ENCODE measurements at places on chromosomes 5 and 9.

GRCh38 chr9:130426883-130427282 lies 17.9 kb upstream of the ASS1 start:
- no peaks in the 10 kb centered on the region for H3K27me3 ChIP-seq
- DNase-seq: no peak
- H3K4me1 ChIP-seq: peaks cover 5% of the 10 kb centered on the region
- H3K4me3 ChIP-seq: no peak overlapping the region

GRCh38 chr9:89247431-89248353 lies 63.3 kb upstream of the CKS2 start:
- peak overlapping the region; percentile 29 for H3K27ac ChIP-seq
- H3K27me3 ChIP-seq: no peaks in the 10 kb centered on the region
- peaks cover under 1% of the 10 kb centered on the region for H3K4me1 ChIP-seq

GRCh38 chr9:79083621-79084020 lies 488.1 kb upstream of the TLE4 start:
- no peak for DNase-seq
- no peaks in the 10 kb centered on the region for H3K36me3 ChIP-seq
- no peak overlapping the region for H3K4me3 ChIP-seq
- H3K4me1 ChIP-seq: no peaks in the 10 kb centered on the region
- no peak overlapping the region for H3K27ac ChIP-seq

DNA sequence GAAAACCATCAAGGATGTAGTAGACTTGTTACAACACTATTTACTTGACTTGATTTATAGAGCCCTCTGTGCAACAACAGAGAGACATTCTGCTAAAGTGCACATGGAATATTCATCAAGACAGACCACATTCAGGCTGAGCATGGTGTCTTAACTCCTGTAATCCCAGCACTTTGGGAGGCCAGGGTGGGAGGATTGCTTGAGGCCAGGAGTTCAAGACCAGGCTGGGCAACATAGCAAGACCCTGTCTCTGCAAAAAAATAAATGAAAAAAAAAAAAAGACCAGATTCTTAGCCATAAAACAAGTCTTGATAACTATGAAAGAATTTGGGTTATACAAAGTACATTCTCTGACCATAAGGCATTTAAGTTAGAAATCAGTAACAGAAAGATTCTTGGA lies 25.3 kb downstream of the DENND4C start:
- no peak for DNase-seq
- peaks cover 34% of the 10 kb centered on the region for H3K4me1 ChIP-seq
- H3K4me3 ChIP-seq: no peak overlapping the region
- no peaks in the 10 kb centered on the region for H3K36me3 ChIP-seq

GRCh38 chr9:111349766-111350165 lies 19.7 kb upstream of the OR2K2 start:
- no peak overlapping the region for H3K27ac ChIP-seq
- H3K4me3 ChIP-seq: no peak overlapping the region
- no peaks in the 10 kb centered on the region for H3K36me3 ChIP-seq
- no peaks in the 10 kb centered on the region for H3K27me3 ChIP-seq

GRCh38 chr9:8822667-8823025 lies 1023.1 kb upstream of the DMAC1 start:
- H3K4me3 ChIP-seq: no peak overlapping the region
- H3K36me3 ChIP-seq: no peaks in the 10 kb centered on the region
- H3K27ac ChIP-seq: no peak overlapping the region
- no peaks in the 10 kb centered on the region for H3K27me3 ChIP-seq
- DNase-seq: no peak

DNA sequence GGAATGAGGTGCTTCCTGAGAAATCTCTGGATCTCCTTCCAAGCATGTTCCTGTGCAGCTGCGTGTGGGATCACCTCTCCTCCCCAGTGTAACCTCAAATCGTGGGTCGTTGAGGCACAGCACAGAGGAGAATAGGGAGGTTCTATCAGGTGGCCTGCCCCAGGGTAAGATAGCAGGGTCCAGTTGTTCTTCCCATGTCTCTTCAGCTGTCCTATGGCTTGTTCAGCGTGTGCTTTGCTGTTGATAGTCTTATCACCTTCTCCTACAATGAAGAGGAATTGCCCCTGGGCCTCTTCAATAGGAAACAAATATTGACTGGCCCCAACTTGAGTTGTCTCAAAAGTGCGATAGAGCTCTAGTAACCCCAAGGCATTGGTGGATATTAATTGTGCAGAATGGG lies 22.4 kb downstream of the BAAT start:
- no peak for DNase-seq
- no peak overlapping the region for H3K27ac ChIP-seq
- H3K4me1 ChIP-seq: no peaks in the 10 kb centered on the region

GRCh38 chr5:72096602-72097188 lies 10.6 kb upstream of the MAP1B start:
- H3K4me1 ChIP-seq: no peaks in the 10 kb centered on the region
- H3K4me3 ChIP-seq: no peak overlapping the region
- H3K36me3 ChIP-seq: no peaks in the 10 kb centered on the region
- no peaks in the 10 kb centered on the region for H3K27me3 ChIP-seq

DNA sequence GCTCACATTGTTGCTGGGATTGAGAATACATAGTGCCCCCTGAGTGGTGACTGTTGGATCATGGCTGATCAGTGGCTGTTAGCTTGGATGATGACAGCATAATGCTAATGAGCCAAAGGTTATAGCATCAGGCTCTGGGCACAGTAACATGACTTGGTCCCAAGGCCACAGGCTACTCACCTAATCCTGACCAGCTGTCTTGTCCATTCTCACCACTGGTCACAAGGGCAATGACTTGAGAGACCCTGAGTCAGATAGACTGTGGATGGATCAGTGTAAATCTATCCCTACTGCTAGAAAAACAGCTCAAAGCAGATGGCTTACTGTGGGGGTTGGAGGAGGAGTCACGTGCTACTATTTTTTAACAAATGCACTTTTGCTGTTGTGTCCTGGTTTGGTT lies 74.7 kb downstream of the AOPEP start:
- H3K27ac ChIP-seq: peak overlapping the region; percentile 88
- no peak overlapping the region for H3K4me3 ChIP-seq
- no peak for DNase-seq
- H3K4me1 ChIP-seq: peaks cover 84% of the 10 kb centered on the region
- H3K36me3 ChIP-seq: no peaks in the 10 kb centered on the region

DNA sequence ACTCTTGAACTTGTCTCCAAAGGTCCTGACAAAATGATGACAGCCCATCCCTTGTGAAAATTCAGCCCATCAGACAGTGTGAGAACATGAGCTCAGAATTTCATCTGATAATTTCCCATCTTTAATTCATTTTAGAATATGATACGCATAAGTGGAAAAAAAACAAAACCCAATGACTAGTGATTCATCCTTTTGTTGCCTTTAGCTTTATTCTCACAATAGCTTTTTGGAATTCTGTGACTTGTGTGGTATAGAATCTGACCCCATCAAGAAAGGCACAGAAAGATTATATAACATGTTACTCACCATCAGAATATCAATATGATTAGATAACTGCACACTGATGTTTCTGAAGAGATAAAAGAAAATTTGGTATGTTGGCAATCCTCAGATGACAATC lies 16.1 kb upstream of the TMED7 start:
- no peak for DNase-seq
- H3K4me1 ChIP-seq: no peaks in the 10 kb centered on the region
- no peak overlapping the region for H3K4me3 ChIP-seq

GRCh38 chr5:135850671-135851070 lies 16.2 kb downstream of the SLC25A48 start:
- no peaks in the 10 kb centered on the region for H3K4me1 ChIP-seq
- no peaks in the 10 kb centered on the region for H3K36me3 ChIP-seq
- no peaks in the 10 kb centered on the region for H3K27me3 ChIP-seq
- H3K27ac ChIP-seq: no peak overlapping the region

GRCh38 chr5:173913686-173914321 lies 25.7 kb downstream of the CPEB4 start:
- no peak overlapping the region for H3K4me3 ChIP-seq
- DNase-seq: no peak
- H3K36me3 ChIP-seq: no peaks in the 10 kb centered on the region

GRCh38 chr5:27458287-27458686 lies 419.9 kb upstream of the CDH9 start:
- no peak overlapping the region for H3K4me3 ChIP-seq
- H3K4me1 ChIP-seq: no peaks in the 10 kb centered on the region
- no peaks in the 10 kb centered on the region for H3K27me3 ChIP-seq
- DNase-seq: no peak
- H3K27ac ChIP-seq: no peak overlapping the region

GRCh38 chr5:91235271-91235694 lies 147.8 kb downstream of the ARRDC3 start:
- no peak for DNase-seq
- no peak overlapping the region for H3K4me3 ChIP-seq
- H3K27me3 ChIP-seq: no peaks in the 10 kb centered on the region
- peaks cover 8% of the 10 kb centered on the region for H3K4me1 ChIP-seq

- no peak overlapping the region for H3K27ac ChIP-seq
- no peaks in the 10 kb centered on the region for H3K27me3 ChIP-seq
- no peak for DNase-seq
- H3K36me3 ChIP-seq: no peaks in the 10 kb centered on the region
- no peaks in the 10 kb centered on the region for H3K4me1 ChIP-seq
These were observed 520 bp downstream of the PCDH12 start for GRCh38 chr5:141957367-141957996.

- no peaks in the 10 kb centered on the region for H3K4me1 ChIP-seq
- DNase-seq: no peak
- H3K27me3 ChIP-seq: no peaks in the 10 kb centered on the region
- no peak overlapping the region for H3K27ac ChIP-seq
- H3K36me3 ChIP-seq: no peaks in the 10 kb centered on the region
- H3K4me3 ChIP-seq: no peak overlapping the region
These were observed 67.0 kb upstream of the TNPO1 start for GRCh38 chr5:72749362-72749997.

- no peak for DNase-seq
- no peak overlapping the region for H3K27ac ChIP-seq
- H3K4me1 ChIP-seq: no peaks in the 10 kb centered on the region
- no peaks in the 10 kb centered on the region for H3K27me3 ChIP-seq
- no peak overlapping the region for H3K4me3 ChIP-seq
- no peaks in the 10 kb centered on the region for H3K36me3 ChIP-seq
These were observed 418.6 kb upstream of the TYRP1 start for GRCh38 chr9:12274577-12274976.

DNA sequence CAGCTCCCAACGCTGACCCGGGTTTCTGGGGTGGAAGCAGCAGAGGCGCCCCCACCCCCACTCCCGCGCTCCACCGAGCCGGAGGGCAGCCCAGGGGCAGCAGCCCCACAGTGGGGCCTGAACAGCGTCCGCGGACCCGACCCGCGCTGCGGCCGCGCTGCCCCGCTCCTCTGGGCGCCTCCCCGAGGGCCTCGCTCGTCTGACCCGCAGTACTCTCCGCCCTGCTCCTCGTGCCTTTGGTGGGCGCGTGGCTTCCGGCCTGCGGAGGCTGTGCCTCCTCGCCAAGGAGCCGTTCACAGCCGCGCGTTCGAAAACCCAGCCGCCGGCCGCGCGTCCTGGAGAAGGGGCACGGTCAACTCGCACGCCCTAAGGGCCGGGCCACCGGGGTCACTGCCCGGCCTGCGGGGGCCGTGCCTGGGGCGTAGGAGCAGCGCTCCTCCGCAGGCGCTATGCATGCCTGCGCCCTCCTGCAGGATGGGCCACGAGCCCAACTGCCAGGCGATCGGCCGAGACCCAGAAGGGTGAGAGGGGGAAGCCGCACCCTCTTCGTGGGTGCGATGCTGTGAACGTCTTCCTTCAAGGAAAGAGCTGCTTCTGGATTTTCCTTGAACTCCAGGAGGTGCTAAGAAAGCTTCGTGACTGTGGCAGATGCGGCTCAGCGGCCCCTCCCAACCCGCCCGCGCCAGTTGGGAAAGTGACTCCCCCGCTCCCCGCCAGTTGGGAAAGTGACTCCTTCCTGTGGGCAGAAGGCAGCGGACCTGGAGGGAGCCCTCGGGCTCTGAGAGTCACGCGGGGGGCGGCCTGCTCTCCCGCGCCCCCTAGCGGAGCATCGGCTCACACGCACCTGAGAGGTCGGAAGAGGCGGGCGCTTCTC lies 82.7 kb downstream of the HSD17B3 start:
- H3K4me1 ChIP-seq: peaks cover 15% of the 10 kb centered on the region
- peak overlapping the region; percentile 20 for H3K4me3 ChIP-seq
- no peaks in the 10 kb centered on the region for H3K27me3 ChIP-seq
- DNase-seq: peak; percentile 79
- H3K36me3 ChIP-seq: no peaks in the 10 kb centered on the region

- no peaks in the 10 kb centered on the region for H3K36me3 ChIP-seq
- no peak overlapping the region for H3K27ac ChIP-seq
- no peak for DNase-seq
- H3K4me1 ChIP-seq: no peaks in the 10 kb centered on the region
- H3K27me3 ChIP-seq: no peaks in the 10 kb centered on the region
These were observed 31.8 kb downstream of the F2RL2 start for GRCh38 chr5:76591366-76591765.

DNA sequence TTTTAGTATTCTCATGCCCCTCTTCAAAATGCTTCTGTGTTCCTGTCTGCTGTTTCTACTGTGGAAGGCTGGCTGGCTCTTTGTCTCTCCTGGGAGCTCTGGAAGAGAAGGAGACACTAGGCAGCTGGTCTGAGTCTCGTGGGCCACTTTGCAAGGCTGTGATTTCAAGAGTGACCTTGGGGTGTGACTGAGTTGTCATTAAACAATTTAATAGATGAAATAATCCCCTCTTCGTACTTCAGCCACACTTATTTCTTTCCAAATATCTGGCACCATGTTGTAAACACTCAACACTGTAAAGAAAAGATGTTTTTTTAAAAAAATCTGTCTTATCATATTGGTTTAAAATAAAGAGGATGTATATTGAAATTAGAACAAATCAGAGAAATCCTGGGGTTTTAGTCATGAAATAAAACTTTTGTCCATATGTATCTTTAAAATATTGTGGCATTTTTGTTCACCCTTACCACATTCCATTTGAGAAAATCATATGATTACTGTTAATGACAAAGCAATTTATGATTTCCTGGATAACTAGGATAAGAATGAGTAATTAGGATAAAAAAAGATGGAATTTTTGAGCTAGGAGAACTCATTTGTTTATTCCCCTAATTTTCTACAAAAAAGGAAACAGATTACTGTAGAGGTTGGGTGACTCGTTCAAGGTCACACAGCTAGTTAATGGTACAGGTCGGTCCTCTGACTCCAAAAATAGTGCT lies 200.8 kb downstream of the MAT2B start:
- DNase-seq: no peak
- H3K4me3 ChIP-seq: no peak overlapping the region
- no peaks in the 10 kb centered on the region for H3K36me3 ChIP-seq
- no peak overlapping the region for H3K27ac ChIP-seq
- no peaks in the 10 kb centered on the region for H3K4me1 ChIP-seq
- H3K27me3 ChIP-seq: no peaks in the 10 kb centered on the region

- no peaks in the 10 kb centered on the region for H3K27me3 ChIP-seq
- H3K36me3 ChIP-seq: no peaks in the 10 kb centered on the region
- DNase-seq: no peak
These were observed 307.6 kb downstream of the PJA2 start for GRCh38 chr5:109102096-109102690.
